Astrocyte of the hippocampus (primary cell): ENCODE measurements at places on chromosomes 4 and X.

DNA sequence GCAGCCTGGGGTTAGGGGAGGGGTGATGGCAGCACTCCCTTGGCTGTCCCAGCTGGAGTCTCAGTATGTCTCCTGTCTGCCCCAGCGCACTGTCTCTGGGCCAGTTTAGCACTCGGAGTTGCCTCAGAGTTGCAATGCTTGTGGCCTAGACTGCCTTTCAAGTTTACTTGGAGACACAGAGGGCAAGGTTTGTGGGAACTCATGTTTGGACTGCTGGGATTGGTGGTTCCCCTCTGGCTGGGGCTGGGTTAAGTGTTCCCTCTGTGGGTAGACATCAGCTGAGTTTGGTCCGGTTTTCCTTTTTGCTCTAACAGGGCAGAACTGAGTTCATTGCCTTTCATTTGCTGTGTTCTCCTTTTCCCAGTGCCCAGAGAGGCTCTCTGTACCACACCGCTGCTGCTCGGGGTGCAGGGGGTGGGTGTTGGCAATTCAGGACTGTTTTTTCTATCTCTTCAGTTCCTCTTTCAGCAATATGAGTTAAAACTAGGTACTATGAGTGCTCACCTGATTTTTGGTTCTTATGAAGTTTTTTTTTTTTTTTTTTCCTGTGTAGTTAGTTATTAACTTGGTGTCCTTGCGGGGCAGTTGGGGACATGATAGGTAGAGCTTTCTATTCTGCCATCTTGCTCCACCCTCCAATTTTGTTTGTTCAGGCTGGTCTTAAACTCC lies 17.2 kb downstream of the RAB33B start:
- DNase-seq: no peak

DNA sequence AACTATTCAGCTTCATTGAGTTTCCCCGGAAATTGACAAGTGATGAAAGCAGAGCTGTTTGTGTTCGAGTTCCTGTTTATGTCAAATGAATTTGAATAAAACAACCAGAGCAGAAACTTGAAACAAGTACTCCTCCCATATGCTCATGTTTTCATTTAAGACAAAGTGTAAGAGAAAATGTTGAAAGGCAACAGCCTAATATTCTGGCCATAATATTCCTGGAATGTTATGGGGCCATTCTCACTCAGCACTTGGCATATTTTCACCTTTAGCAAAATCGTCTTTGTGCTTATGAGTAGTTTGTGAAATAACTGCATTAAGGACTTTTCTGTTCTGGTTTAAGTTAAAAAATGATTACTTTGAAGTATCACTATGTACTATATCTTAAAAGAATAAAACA lies 276.0 kb upstream of the FAT1 start:
- DNase-seq: no peak

DNA sequence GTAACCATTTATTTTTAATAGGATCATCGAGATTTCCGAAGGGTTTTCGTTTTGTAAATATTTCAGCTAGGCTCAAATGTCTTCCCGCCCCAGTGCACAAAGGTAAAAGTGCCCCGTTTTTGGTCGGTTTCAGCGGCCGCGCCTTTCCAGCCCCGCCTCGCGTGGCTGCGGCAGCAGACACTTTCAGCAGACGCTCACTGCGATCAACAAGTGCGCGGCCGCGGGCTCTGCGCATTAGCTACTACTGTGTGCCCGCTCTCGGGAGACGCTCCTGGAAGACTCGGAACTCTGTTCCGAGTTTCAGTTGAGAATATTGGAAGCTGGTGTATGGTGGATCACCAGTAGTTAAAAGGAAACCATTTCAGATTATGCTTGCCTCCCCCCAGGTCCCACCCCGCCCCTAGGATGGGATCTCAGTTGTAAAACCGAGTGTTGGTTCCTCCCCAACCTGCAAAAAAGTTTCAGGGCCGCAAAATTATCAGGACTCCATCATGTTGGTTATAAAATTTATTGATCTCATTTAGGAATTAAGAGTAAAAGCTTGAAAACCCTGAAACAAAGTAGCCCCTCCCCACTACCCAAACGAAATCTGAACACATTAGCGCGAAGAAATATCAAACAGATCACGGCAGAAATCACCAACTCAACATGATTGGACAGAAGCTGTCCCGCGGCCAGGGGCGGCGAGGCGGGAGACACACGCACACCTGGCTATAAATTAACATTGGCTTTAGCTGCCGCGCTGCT lies 2.2 kb downstream of the SOX3 start:
- DNase-seq: peak; percentile 37

GRCh38 chr4:161522031-161522430 lies 641.8 kb downstream of the FSTL5 start:
- DNase-seq: no peak

- DNase-seq: no peak
Observed at GRCh38 chrX:108307132-108308085, 130.8 kb downstream of the COL4A6 start.
